ENCODE measurements at places on chromosomes 7 and 10.

GRCh38 chr10:117501460-117502035 lies 41.0 kb upstream of the EMX2 start:
- DNase-seq: no peak

GRCh38 chr10:79229071-79229541 lies 118.2 kb upstream of the PPIF start:
- no peak for DNase-seq

DNA sequence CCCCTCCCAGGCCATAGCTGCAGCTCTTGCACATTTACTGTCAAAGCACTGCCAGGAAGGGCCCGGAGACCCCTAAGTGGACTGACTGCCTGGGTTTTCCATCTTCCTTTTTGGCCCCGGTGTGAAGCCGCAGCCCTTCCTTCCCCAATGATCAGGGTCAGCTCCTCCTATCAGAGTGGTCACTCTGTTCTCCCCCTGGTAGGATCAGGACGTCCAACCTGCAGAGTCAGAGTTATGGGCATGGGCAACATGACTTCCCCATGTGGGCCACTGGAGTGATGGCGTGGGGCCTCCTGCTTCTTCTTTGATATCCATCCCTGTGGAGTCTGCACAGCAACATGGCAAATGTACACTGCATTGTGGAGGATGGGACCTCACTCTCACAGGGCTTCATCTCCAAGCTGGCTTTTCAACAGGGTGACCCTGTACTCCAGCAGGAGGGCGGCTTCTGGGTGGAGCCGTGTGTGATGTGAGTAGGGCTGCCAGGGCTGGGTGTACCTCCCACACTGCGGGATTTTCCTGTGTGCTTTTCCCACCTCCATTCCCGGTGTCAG lies 6.4 kb upstream of the RAMP3 start:
- DNase-seq: no peak

DNA sequence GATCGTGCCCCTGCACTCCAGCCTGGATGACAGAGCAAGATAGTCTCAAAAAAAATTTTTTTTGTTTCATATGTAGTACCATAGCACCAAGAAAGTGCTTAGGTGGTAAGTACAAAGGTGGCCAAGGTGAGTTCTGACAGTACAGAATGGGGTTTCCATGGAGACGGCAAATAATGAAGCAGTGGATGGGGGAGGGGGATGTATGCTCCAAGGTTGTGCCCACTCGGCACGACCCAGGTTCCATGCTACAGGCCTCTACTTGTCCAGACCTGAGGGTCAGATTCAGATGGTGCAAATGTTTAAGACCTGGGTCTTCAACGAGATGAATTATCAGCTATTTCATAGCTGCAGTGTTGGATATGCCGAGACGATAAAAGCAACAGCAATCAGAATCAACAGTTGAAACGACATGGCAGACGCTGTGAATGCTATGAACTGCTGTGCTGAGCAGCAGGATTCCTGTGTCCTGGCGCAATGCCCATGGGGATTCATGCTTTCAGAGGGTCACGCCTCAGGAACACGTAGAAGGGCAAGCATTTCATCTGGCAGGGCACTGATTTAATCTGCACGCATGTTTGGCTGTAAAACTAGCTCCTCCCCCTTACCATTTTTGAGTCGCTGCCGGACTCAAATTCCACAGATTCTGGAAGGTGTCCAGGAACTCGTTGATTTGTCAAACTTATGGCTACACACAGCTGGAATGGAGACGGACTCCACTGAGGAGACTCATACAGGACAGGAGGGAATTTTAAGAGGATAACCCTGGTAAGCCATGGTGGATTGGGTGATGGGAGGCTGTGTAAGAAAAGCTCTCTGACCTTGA lies 256.5 kb downstream of the FRMD4A start:
- DNase-seq: peak; percentile 100

DNA sequence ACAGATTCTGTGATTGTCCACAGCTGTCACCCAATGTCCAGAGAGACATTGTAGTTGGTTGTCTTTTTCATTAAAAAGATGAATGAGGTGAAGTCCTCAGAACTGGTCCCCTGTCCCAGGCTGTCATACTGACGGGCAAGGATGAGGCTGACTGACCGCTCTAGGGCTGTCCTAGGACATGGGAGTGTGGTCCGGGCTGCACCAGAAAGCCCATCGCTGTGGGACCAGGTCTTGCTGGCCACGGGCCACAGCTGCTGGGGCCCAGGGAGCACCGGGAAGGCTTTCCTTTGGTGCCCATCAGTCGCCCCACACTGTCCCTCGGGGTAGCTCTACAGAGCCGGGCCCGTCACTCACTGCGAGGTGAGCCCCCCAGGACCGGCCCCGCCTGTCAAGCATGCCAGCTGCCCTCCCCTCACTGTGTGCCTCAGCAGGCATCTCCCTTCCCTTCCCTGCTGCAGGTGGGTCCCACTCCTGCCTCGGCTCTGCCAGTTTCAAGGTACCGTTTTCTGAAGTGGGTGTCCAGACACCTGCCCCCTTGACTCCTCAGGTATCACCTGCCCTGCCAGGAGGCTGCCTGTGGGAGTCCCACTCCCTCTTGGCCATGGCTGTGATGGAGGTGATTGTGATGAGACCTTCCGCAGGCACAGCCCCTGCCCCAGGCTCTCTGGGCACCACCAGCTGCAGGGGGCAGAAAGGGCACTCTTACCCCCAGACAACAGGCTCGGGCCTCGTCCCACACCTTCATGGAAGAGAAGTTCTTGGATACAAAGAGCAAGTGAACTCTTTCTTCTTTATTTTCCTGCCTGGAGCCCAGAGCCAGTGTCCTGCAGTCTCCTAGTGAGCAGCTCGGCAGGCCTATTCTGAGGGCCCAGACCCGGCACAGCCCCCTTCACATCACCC lies 21.7 kb downstream of the LRRC27 start:
- DNase-seq: no peak

GRCh38 chr7:17599733-17600339 lies 301.4 kb downstream of the AHR start:
- no peak for DNase-seq

- DNase-seq: no peak
Observed at GRCh38 chr7:114099337-114099736, 180.5 kb upstream of the PPP1R3A start.

DNA sequence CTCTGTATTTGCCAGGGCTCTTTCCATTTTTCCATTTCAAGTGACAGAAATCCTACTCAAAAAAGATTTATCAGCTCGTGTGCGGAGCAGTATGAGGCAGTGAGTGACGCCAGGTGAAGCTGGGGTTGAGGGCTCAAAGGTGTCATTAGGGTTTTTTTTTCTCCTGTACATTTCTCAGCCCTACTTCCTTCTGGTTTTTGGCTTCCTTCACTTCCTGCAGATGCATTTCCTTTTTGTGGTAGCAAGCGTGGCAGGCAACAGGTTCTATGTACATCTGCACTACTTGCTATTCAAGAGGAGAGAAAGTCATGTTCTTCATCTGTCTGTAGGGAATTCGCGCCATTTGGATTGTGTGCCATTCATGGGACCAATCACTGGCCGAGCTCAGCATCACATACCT lies 52.8 kb upstream of the AOAH start:
- DNase-seq: no peak

DNA sequence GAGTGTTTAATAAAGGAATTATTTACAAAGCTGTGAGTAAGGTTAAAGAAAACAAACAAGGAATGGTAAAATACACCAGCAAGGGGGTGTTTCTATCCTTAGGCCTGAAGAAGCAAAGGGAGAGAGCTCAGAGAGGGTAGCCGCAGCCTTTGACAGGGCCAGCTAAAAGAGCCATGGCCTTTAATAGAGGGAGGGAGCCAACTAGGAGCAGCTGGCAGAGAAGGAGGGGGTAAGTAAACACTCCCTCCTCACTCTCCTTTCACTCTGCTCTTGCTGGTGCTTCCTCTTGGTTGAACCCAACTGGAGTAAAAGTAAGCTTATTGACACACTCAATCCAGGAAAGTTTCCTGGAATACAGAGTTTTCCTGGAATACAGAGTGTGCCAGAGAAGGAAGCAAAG lies 87.5 kb downstream of the CH25H start:
- DNase-seq: no peak

DNA sequence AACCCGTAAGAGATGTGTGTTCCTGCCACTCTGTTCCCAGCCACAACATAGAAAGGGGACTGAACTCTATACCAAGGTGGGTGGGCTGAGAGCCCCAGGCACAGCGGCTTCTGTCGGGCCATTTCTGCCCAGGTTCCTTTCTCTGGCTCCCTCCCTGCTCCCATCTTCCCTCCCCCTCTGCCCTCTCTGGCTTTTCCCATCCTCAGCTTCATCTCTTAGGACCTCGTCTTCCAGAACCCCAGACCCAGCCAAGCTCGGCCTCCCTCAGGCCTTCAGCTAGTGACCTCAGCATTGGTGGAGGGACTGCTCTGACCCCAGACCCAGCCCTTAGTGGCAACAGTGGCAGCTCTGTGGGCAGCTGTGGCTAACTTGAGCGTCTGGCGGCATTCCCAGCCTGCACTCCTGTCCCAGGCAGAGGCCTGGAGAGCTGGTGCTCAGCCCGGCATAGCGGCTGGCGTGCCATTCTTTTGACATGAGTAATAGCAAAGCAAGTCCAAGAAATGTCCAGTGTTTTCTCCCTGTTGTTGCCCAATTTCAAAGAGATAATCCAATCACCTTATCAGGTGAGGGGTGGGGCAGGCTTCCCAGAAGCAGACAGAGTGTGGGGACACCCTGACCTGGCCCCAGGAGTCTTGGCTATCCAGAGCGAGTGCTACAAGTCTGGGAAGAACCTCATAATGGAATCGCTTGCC lies 15.9 kb downstream of the PTPRE start:
- DNase-seq: peak; percentile 78

DNA sequence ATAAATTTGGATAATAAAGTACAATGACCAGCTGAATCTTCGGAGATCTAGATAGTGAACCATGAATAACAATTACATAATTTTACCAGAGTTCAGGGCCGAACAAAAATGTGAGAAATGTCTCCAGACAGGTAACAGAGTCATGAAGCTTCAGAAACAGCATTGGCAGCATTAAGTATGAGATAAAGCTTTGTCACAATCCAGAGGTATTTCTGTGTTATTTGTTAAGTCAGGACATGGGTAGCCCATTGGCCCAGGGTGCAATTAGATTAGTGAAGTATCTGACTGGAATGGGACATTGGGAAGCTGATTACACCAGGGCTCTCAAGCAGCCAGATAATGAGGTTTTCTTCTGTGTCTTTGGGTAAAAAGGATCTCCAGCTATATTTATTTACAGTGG lies 184.2 kb upstream of the PPP1R3A start:
- DNase-seq: no peak

DNA sequence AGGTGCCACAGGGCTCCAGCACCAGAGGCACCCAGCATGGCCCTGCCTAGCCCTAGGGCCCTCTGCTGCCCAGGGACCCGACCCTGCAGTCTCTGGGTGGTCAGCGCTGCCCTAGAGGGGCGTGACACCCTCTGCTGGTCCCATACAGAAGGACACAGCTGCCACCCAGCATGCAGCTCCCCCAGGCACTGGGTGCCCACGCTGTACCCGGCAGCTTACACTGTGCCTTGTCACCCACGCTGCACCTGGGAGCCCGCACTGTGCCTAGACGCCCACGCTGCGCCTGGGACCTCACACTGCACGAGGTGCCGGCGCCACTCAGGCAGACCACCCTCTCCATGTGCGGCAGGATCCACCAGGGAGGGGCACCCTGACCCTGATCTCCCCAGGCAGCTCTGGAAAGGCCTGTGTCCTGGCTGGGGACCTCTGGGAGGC lies 55.2 kb downstream of the PWWP2B start:
- DNase-seq: no peak

GRCh38 chr7:147878912-147879661 lies 711.5 kb upstream of the C7orf33 start:
- no peak for DNase-seq

DNA sequence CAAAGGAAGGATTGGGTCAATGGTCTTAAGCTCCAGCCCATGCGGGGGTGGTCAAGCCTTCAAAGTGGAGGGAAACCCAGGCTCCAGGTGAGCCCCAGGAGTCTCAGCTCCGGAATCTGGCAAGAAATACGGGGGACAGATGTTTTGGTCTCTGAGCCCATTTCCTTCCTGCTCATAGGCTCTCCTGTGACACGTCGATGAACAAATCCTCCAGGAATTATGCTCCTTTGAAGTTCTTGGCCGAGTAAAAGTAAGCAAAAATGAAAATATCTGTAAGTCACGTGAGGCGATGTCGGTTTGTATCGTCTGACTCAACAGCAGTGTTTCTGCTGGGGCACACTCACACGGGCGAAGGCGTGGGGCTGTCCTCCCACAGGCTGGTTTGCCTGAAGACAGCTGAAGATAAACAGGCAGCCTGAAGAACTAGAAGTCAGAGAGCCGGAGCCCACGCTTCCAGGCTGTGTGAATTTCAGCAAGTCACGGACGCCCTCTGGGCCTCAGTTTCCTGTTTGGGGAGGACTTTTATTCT lies 52.6 kb upstream of the SMNDC1 start:
- peak; percentile 91 for DNase-seq

DNA sequence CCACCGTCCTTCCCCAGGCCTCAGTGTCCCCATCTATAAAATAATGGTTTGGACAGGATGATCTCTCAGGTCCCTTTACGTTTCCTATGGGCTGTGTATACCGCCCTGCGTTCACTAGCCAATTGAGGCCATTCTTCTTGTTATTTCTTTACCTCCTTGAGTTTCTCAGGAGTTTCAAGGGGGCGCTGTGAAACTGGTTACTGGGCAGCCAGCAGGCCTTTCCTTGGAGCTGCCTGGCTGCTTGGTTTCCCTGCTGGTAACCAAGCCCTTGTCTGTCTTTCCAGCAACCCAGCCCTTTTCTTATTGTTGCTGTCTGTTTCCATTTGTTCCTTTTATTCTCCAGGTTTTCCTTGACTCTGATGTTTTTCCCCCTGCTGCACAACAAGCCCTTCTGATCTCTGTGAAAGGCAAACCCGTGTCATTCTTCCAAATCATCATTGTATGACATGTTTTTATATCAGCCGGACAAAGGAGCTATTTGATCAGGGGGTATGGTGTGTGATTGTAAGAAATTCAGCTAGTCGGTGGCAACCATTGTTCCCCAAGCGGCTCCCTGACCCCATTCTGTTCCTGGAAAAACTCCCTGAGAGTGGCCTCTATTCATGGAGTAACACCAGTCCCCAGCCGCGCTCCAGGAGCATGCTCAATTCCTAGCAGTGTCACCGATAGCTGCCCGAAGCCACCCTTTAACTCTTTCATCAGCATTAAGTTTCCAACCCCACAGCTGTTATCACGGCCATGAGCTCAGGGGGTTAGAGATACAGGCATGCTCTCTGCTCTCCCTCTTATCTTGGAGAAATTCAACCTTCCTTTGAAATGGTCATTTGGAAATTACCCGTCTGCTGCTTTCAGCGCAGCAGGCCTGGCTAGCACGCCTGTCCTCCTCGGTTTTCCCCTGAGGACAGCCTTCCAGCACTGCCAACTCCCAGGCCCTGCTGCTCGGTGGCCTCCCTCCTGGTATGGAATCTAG lies 26.6 kb downstream of the FGF8 start:
- no peak for DNase-seq

GRCh38 chr7:154794147-154794780 lies 208.7 kb downstream of the PAXIP1 start:
- no peak for DNase-seq

GRCh38 chr7:24757353-24758275 lies at the start of gene GSDME:
Gene GSDME, minus strand, starts transcription at chr7:24757464. Its CDS starts 7,690 bp downstream, at chr7:24749774.
- DNase-seq: peak; percentile 76

- no peak for DNase-seq
Observed at GRCh38 chr10:129236274-129236691, 230.8 kb upstream of the MGMT start.
